ENCODE measurements at places on chromosomes 12 and 14.

- no peak for DNase-seq
Observed at GRCh38 chr12:49446571-49446970, 79.3 kb downstream of the SPATS2 start.

GRCh38 chr14:58367296-58367695 is 28.4 kb upstream of the TOMM20L start:
- DNase-seq: no peak

DNA sequence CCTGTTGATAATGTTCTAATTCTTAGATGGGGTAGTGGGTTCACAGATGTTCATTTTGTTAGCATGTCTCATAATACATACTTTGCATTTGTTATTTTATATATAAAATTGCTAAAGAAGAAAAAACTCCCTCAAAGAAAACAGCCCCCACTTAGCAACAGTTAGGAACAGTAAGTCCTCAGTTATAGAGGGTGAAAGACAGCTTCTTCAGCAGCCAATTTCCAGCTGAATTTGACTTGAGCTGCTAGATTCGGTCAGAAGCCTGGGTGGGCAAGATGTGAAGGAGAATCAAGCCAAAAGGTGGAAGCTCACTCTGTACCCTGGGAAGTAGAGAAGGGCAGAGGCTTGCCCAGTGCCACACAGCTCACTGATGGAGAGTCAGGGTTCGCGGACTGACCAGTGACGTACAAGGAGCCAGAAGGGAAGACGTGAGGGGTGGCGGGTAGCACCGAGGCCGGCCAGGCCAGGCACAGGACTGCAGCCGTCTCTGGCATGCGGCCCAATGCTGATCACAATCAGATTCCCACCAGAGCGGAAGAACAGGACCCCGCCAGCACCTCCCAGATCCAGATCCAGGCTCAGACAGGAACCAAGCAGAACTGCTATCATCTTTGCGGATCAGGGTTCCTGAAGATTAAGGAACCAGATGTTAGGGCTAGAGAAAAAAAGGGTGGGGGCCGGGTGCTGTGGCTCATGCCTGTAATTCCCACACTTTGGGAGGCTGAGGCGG is 30.4 kb upstream of the VWF start:
- DNase-seq: no peak

DNA sequence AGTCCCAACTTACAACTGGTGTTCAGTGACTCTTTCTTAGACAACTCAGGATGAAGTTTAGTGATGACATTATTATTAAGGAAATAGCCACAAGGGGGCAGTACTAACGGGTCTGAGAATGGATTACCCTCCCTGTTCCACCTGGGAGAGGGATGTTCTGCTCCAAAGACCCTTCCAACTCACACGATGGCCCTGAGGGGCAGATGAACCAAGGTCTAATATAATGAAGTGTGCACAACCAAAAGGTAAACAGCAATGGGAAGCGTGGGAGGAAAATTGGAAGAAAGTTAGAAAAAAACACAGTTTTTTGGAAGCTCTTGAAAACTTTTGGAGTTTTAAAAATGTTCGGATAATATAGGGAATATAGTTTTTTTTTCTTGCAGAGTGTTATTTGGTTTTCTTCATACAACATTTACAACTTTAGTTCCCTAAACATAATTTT is 24.0 kb downstream of the FGF6 start:
- DNase-seq: no peak

DNA sequence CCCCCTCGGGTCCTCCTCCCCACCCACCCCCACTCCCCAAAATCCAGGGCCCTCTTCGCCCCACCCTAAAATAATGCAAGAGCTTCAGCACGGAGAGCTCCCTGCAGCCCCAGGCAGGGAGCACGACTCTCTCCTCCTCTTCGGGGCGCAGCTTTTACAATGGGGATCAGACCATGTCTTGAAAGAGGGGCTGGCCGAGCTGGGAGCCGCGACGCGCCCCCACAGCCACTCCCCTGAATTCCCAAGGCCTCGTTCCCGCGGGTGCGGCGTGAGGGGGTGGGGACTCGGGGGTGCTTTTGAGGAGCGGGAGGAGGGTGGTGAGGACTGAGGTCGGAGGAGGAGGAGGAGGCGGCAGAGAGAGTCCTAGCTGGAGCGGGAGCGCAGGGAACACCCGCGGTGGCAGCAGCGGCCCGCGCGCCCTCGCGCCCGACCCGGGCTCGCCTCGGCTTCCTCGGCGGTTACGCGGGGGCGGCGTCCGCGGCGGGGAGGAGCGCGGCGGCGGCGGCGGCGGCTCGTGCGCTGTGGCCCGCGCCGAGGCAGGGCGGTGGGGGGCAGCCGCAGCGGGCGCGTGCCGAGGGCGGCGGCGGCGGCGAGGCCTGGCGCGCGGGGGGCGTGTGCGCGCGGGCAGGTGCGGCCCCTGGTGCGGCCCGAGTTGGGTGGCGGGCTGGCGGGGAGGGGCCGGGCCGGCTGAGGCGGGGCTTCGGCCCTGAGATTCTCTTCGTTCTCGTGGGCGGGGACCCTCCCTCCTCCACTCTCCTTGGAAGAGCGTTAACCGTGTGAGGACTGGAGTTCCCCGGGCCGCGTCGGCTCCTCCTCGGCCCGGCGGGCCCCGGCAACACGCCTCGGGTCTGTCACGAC is at the start of gene ANKS1B:
ANKS1B (minus strand) TSS at position 666 of the 858 bp plus-strand sequence. CDS start 699 bp downstream, outside the sequence.
- peak; percentile 29 for DNase-seq

- no peak for DNase-seq
Observed at GRCh38 chr12:54437243-54437642, 18.2 kb upstream of the ITGA5 start.

DNA sequence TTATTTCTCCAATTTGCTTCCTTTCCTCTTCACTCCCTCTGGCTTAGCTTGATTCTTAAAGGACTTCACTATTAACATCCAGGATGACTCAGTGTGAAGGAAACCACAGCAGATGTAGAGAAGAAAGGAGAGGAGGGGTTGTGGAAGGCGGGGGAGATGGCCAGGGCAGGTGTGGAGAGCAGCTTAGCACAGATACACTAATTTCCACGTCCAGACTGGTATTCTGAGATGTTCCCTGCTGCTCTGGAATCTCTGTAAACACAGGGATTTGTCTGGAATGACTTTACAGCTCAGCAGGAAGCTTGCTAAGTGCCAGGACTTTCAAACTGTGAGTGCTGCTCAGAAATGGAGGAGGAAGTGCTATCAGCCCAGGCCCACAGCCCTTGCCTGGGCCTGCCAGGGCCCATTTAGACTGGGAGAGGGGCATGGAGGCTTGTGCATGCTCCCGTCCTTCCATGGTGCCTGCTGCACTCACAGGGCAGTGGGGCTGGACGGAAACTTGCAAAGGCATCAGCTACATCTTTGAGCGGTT is 202.5 kb upstream of the DDHD1 start:
- no peak for DNase-seq

- DNase-seq: no peak
Observed at GRCh38 chr14:53027041-53027440, 76.2 kb upstream of the FERMT2 start.

GRCh38 chr12:111434680-111435338 is 29.1 kb downstream of the SH2B3 start:
- DNase-seq: peak; percentile 75

GRCh38 chr12:16093825-16094224 is 182.7 kb downstream of the DERA start:
- DNase-seq: no peak

DNA sequence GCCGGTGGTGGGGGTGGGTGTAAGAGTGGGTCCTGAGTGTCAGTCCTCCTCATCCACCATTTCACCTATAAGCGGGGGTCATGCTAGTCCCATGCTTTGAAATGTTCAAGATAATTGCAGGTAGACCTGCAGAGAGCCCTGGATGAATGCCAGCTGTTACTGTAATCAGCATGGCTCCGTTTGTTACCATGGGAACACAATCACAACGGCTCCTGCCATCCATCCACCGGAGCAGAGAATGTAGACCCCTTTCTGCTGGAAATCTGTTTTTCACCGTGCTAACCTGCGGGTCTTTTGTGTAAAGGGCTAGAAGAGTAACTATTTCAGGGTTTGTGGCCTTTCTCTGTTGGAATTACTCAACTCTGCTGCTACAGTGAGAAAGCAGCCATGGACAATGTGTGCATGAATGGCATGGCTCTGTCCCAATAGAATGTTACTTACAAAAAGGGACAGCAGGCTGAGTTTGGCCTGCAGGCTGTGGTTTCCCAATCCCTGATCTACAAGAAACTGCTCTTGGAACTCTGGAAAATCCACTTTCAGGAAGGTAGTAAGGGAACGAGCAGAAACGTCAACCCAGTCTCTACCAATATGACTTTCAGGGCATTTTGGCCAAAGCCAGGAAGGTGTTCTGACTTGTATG is 36.1 kb downstream of the KCTD10 start:
- DNase-seq: no peak

- DNase-seq: no peak
Observed at GRCh38 chr14:51666826-51667225, 15.1 kb downstream of the FRMD6 start.

GRCh38 chr14:35121887-35122695 is at the start of the genes PPP2R3C and PRORP:
Gene PPP2R3C (minus strand): TSS chr14:35121990. CDS start chr14:35121959, 31 bp downstream.
Gene PRORP (plus strand): TSS chr14:35122552. CDS start chr14:35123246, 694 bp downstream.
- DNase-seq: peak; percentile 77

- no peak for DNase-seq
Observed at GRCh38 chr12:29253906-29254625, 105.0 kb downstream of the FAR2 start.

- no peak for DNase-seq
Observed at GRCh38 chr12:20220339-20220738, 148.0 kb upstream of the PDE3A start.

DNA sequence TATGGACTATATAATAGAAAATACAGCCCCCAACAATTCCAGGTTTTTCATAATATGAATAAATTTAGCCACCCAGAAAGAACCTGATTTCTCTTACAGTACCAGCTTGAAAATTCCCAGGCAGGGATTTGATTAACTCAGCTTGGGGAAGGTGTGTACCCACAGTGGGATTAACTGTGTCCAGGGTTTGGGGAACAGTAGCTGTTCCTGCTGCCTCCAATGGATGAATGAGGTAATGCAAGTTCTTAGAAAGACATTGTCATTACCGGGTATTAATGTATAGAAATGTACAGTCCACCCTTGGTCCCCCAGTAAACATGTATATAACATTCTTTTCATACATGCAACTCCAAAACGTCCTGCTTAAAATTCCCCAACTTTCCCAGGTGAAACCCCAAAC is 115.6 kb downstream of the LRIG3 start:
- no peak for DNase-seq

- peak; percentile 41 for DNase-seq
Observed at GRCh38 chr12:716506-716905, 35.9 kb upstream of the WNK1 start.

- DNase-seq: no peak
Observed at GRCh38 chr14:88823968-88824313, 510 bp upstream of the TTC8 start.

DNA sequence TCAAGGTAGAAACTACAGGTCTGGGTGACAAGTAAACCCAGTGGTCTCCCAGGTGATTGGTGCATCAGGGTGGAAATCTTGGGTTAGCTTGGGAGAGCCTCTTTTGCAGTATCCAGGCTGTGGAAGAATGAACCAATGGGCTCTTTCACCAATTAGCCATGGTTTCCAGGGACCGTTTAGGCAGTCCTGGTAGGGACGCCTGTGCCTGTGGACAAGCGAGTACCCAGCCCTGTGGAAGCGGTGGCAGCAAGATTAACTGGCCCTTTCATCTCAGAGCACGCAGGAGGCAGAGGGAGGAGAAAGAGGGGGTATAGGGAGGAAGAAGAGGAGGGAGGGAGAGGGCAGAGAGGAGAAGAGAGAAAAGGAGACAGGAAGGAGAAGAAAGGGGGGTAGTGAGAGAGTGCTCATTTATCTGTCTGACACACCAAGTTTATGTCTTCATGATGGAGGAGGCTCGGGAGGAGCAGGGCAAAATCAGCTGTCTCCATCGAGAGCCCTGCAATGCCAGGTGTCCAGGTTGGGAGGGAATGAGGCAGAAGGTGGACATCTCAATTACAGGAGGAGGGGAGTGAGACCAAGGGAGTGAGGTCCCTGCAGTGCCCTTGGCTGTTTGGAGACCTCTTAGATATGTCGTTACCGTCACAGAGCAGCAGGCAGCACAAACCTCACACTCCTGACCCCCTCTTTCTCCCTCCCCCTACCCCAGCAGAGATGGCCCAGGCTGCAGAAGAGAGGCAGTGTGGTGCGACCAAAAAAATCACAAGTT is 4.6 kb upstream of the ZDHHC22 start:
- DNase-seq: no peak

All from activated T-cell treated with anti-CD3 and anti-CD28 coated beads for 48 hours (primary cell).